Transverse colon (tissue), 4 donors: ENCODE measurements at places on chromosomes 11 and 22. TPM values are rescaled to one million over a fixed set of nuclear protein-coding genes. Genes with fewer than 3 reads are reported as not detected.

OR51T1 gene
- not detected for total RNA-seq

TNKS1BP1 gene
- 117 TPM for total RNA-seq

FOXRED2 gene
- total RNA-seq: 2.5 TPM

- no peak for DNase-seq
These were observed 101.3 kb upstream of the GAL start for GRCh38 chr11:68583041-68583446.

DNA sequence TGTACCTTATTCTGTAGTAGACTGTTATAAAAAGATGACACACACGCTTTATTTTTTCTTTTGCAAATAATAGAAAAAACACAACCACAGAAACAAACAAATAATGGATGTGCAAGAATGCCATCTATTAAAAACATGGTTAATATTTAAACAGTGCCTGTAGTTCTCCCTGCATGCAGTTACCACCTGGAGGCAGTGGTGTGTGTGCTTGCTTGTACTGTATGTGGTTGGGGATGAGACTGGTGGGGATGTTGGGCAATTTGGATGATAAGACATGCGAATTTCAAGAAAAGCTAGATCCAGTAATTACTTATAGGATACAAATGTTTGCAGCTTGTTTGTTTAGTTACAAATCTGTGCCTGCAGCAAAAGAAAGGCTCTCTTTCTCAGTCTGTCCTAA lies 3.6 kb downstream of the C11orf87 start:
- DNase-seq: no peak

DNA sequence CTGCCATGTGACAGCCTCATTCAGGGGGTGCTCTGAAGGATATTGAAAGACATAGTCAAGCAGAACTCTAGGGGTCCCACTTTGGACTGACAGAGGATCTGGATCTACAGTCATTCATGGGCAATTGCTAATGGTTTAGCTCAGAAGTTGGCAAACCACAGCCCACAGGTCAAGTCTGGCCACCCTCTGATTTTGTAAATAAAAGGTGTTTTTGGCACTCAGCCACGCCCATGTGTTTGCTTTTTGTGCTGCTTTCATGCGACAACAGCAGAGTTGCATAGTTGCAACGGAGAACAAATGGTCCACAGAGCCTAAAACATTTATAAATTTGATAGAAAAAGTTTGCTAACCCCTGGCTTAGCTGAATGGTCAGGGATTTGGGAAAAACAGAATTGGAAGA lies 41.7 kb downstream of the RPS6KA4 start:
- no peak for DNase-seq

GRCh38 chr11:45755281-45755859 lies 49.6 kb upstream of the SLC35C1 start:
- no peak for DNase-seq

DNA sequence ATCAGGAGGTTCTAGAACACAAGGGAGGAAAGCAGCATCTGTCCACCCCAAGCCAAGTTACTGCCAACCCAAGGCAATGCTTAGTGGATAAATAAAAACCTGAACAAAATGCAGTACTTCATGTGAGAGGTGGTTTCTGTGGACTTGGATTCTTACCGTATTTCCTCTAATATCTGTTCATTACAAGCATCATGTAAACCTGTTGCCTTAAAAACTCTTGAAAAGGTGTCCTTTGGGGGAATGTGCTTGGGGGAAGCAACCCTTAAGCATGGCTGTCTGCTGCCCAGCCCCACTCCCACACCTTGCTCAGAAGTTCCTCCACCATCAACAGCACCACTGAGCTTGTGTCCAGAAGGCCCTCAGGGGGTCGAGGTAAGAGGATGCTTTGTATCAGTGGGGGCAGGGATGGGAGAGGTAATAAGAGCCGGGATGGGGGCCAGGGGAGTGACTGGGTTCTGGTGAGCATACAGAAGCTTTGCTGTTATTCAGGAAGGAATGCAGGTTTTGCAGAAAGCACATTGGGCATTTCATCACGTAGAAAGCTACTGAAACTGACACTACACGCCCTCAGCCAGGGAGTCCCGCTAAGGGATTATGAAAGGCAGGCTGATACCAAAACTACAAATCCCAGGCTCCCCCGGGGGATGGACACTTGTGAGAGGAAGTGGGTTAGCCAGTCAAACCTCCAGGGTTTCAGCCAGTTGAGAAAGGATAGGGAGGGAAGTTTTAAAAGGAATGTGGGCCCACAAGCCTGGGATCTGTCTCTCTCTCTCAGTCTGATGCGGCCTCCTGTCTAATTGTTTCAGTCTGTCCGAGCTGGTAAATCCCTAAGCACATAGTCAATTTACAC lies 52.0 kb downstream of the KCNJ1 start:
- peak; percentile 19 for DNase-seq
